Activated effector memory CD4-positive, alpha-beta T cell treated with anti-CD3 and anti-CD28 coated beads, Interleukin-2, amount 50 U/mL, for 16 hours (primary cell): ENCODE measurements at places on chromosomes 2 and 18.

GRCh38 chr2:31729442-31730092 lies 148.8 kb upstream of the SRD5A2 start:
- no peak for DNase-seq

- peak; percentile 96 for DNase-seq
Observed at GRCh38 chr2:240560084-240560479, at the start of gene DUSP28. TSS of gene DUSP28 (plus strand) at chr2:240560357. CDS start at chr2:240560685, 328 bp downstream.

GRCh38 chr18:26549263-26550094 lies 1.1 kb upstream of the KCTD1 start:
- DNase-seq, result no peak

DNA sequence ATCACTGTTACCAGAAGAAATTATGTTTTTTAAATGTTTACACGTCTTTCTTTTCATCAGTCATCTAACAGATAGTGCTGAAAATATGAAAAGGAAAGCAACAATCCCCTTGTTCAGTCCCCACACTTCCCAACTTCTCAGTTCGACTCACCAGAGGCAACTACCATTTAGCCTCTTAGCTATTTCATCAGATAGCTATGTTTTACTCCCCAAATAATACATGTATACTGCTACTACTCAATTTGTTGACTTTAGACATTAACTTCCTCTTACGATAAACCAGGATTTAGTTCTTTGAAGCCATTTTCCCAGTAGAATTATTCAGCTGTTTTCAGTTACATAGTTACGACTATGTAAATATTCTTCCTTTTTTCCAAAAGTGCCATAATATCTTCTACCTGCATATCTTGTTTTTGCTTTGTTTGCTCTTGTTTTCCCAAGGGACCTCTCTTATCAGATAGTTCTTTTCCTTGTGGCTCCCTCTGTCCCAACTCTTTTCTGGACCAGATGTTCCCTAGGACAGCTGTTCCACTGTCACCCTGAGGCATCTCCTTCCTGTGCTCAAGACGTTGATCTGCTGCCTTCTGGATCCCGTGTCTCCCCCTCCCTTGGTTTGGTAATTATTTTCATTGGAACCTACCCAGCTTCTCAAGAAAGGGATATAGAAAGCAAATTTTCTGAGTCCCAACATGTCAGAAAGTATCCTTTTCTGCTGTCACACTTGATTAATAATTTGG lies 289.3 kb upstream of the TANK start:
- no peak for DNase-seq

GRCh38 chr18:31634331-31634713 lies 42.6 kb downstream of the TTR start:
- no peak for DNase-seq

DNA sequence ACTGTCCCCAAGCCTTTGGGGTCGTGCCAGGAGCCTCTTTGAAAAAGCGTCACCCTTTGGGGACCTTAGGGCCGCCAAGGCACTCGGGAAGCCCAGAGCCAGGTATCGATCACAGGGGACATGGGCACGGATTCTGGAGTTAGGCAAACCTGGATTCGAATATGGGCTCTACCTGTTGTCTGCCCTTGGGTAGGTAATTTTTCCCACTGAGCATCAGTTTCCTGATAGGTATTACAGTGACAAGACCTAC lies 9.3 kb downstream of the TMEM198 start:
- DNase-seq, result no peak

DNA sequence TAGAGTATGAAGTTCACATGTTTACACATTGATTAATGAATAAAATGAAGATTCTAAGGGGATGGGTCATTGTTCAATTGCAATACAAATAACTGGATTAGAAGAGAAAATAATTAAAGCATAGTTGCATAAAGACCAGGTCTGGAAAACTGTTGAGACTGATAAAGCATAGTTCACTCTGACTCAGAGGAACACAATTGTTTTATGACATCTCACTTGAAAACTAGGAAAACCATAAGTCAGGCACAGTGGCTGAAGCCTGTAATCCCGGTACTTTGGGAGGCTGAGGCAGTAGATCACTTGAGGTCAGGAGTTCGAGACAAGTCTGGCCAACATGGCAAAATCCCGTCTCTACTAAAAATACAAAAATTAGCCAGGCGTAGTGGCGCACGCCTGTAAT lies 46.7 kb downstream of the PLA2R1 start:
- no peak for DNase-seq
